Stimulated activated CD4-positive, alpha-beta T cell treated with anti-CD3 and anti-CD28 coated beads, Interleukin-15, amount 100 ng/mL, for 1 hour (primary cell): ENCODE measurements at places on chromosomes 7 and 10.

GRCh38 chr10:102997998-102998397 is 79.9 kb downstream of the CNNM2 start:
- no peak for DNase-seq

DNA sequence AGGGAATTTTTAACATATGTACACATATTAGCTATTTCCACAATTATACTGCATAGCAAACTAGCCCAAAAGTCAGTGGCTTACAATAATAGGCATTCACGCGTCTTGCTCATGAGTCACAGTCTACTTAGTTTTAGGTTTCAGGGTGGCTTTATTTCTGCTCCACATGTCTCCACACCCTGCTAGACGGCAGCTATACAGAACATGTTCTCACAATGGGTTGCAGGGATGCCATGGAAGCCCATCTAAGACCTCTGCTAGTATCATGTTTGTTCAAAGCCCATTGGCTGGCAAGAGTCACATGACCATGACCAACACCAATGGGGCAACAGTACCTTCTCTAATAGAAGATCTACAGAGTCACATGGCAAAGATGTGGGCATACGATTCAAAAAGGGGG is 96.3 kb upstream of the NEBL start:
- no peak for DNase-seq

GRCh38 chr10:73635781-73636180 is 5.5 kb downstream of the MYOZ1 start:
- DNase-seq: no peak

DNA sequence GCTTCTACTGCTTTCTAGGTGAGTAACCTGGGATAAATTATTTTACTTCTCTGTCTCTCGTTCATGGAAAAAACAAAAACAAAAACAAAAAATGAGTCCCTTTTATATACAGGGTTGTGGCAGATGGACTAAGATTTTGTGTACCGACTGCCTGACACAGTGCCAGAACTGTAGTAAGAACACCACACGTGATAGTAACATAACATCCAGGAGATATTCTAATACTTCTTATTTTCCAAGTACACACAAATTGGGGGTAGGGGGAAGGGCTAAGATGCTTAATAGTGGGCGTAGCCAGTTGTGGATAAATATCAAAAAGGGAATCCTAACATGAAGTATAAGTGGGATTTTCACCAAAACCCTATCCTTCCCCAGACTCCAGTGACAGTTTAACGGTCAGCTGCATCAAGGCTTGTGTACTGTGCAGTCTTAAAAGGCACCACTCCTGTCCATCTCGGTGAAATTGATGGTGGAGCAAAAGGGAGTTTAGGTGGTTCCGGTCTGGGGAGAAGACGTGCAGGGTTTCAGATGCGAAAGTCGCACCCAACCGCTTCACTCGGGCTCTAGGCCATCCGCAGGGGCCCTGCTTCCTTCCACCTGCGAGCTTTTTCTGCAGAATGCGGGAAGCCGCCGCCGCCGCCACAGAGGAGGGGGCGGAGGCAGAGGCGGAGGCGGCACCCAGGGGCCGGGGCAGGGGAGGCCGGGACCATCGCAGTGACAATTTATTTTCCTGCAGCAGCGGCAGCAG is at the start of gene STAMBPL1:
STAMBPL1 (plus strand) TSS at position 712 of the 748 bp plus-strand sequence. CDS start 21,464 bp downstream, outside the sequence.
- peak; percentile 56 for DNase-seq

GRCh38 chr7:155725006-155725355 is 80.5 kb downstream of the RBM33 start:
- no peak for DNase-seq

- no peak for DNase-seq
These were observed 134.8 kb upstream of the KIF5B start for GRCh38 chr10:32190890-32191491.

DNA sequence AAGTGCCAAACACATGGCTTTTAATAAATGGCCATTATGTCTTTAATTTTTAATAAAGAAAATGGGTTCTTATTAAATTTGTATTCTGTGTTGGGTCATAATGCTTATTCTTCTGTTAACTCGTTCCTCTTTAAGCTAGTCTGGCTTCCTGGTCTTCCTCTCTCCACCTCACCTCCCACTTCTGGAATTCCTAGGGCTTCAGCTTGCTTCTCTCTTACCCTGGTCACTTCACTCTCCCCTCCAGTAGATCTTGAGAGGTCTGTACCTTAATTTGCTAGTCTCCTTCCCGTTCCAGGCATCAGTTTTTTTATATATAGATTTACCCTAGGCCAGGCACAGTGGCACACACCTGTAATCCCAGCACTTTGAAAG is 111.2 kb downstream of the RALA start:
- no peak for DNase-seq

GRCh38 chr7:142125256-142125955 is 13.9 kb downstream of the MGAM2 start:
- DNase-seq: no peak

GRCh38 chr7:64559206-64559605 is 3.7 kb downstream of the ZNF680 start:
- DNase-seq: no peak

- no peak for DNase-seq
These were observed 450.7 kb downstream of the HTR7 start for GRCh38 chr10:90407131-90407530.

DNA sequence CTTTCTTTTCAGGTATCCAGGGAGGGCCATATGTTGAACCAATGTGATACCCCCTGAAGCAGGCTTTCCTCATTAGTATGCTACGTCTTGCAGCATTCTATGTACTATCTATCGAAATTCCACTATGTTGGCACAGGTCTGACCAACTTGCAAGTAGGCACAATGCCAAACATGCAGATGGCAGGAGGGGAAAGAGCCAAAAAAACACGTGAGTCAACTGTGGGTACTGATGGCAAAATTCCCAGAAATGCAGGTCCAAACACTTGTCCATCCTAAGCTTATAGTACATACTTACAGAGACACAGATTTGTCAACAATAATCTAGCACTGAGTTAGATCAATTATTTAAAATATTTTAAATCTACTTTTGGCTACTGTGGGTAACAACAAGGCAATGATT is 394.9 kb downstream of the DGKB start:
- DNase-seq: no peak

DNA sequence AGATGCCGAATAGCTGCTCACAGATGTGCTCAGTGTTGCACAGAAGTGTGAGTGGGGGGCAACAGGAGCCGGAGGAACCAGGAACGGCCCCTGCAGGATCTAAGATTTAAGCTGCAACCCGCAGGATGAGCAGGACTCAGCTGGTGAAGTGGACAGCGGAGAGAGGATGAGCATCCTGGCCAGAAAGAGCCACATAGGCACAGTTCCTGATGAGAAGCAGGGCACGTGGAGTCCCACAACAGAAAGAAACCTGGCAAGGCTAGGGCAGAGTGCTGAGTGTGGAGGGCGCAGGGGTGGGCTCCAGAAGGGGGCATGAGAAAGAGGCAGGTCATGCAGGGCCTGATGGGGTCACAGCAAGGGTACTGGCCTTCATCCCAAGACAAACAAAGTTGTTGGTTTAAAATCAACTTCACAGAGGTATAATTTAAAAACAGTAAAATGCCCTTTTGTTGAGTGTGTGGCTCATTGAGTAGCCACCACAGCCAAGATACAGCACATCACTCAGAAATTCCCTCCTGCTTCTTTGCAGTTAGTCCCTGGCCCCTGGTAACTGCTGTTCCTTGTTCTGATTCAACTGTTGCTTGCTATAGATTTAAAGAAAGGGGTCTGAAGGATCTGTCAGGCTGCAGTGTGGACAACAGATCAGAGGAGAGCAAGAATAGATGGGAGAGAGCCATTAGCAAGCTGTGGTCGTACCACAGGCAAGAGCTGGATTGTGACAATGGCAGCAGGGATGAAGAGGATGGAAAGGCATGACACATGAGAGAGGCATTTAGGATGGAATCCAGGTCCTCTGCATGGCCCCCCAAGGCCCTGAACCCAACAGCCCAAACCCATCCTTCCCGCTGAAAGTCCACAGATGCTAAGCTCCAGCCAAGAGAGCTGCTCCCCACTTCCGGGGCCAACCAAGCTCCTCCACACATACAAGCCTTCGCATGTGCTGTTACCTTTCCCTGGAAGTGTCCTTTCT is 53.1 kb upstream of the OSBPL3 start:
- no peak for DNase-seq

DNA sequence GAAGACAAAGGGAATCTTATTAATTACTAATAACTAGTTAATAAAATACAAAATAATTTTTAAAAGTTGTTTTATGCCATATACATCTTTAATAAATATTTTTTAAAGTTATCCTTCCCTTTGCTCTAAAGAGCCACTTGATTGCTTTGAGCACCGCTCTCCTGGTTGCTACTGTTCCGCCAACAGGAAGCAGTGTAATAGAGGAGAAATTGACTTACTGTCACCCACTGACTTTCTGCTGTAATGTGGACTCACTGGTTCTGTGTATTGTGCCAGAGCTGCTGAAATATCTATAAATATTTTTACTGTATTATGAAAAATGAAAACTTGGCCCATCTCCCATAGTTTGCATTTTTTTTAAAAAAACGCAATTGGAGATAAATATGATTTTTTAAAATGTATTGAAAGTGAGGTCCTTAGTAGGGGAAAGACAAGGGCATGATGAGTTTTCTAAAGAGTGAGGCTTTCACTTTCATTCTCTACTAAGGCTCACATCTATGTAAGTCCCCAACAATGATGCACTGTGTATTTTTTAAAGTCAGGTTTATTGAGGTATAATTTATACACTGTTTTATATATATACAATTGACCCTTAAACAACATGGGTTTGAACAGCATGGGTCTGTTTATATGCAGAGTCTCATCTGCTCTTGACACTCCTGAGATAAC is 100.5 kb downstream of the NPY start:
- no peak for DNase-seq

- DNase-seq: no peak
These were observed 37.2 kb downstream of the CHN2 start for GRCh38 chr7:29231671-29232232.

GRCh38 chr7:106717955-106718871 is 57.3 kb upstream of the CCDC71L start:
- peak; percentile 19 for DNase-seq

DNA sequence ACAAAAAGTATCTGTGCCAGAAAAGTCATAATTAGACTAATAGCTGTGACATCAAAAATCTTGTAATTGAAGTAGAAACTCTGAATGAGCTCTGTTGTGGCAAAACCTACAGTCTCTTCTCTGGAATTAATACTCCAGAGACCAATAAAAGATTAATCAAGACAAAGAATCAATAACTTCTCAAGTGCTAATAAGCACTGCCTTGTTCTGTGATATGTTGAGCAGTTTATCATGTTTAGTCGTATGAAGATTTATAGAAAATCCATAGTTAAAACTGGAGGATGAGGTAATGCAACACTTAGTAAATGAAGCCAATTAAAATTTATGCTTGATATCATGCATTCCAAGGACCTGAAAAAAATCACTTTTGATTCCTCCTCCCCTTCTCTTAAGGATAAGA is 72.3 kb upstream of the RNF32 start:
- no peak for DNase-seq

DNA sequence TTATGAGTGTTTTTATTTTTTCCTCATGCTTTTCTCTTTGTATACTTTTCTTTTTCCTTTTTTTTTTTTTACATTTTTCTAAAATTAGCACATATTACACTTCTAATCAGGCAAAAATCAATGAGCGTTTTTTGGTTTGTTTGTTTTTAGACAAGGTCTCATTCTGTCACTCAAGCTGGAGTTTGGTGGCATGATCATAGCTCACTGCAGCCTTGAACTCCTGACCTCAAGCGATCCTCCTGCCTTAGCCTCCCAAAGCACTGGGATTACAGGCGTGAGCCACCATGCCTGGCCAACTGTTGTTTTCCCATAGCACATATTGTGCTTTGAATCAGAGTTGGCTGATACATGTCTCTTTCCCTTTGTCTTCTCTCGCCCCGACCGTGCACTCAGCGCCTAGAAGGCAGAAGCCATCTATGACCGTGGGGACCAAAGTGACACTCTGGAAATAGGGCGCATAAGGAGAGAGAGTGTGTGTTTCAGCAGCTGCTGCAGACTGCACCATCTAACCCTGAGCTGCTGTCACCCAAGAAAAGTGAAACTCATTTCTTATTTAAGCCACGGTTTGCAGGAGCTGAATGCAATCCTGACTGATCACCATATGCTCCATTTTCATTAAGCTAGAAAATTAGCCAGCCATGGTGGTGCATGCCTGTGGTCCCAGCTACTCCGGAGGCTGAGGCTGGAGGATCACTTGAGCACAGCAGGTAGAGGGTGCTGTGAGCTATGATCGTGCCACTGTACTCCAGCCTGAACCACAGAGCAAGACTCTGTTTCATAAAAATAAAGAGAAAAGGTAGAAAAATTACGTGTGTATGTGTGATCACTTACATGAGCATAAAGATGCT is 41.4 kb upstream of the GTF2I start:
- no peak for DNase-seq

DNA sequence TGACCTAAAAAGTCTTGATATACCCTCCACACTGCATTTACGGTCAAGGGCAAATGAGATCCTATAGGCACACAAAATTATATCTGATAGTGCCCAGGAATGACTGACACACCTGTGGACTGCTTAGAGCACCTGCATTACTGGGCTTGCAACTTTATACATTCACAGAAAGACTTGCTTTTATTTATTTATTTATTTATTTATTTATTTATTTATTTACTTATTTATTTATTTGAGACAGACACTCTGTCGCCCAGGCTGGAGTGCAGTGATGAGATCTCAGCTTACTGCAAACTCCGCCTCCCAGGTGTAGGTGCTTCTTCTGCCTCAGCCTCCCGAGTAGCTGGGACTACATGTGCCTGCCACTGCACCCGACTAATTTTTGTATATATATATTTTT is 6.5 kb upstream of the IFT22 start:
- no peak for DNase-seq

DNA sequence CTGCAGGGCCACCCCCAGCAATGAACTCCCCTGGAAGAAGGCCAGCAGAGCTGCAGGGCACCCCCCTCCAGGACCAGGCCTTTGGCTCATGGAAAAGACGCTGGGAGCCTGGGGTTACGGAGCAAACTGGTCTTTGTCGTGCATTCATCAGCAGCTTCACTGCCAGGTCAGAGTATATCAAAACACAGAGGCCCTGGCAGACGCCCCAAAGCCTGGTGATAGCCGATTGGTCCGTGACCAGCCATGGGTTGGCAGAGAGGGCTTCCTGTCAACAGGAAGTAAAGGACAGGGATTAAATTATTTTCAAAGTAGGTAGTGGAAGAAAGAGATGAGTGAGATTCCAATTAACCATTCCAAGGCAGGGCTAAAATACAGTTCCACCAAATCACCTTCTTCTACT is 9.0 kb downstream of the PRKAG2 start:
- DNase-seq: no peak

DNA sequence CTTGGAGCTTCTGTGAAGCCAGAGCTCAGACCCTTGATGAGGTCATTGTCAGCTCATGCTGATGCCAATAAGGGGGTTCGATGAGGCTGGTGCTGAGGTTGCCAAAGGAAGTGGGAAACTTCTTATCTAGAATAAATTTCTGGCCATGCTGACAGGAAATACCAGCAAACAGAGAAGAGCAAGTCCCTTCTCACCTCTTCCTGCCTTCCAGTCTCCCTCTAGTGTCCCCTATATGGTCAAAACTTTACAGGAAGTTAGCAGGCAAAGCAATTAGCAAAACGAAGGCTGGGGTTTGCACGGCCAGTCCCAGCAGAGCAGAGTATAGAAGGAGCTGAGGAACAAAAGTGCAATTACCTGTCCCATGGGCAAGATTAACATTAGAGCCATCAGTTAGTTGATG is 15.1 kb upstream of the NEUROG3 start:
- no peak for DNase-seq
